DMS153 (cell line): ENCODE measurements at places on chromosomes 5 and 9.

GRCh38 chr5:144328980-144329379 lies 158.3 kb downstream of the KCTD16 start:
- DNase-seq, result no peak

DNA sequence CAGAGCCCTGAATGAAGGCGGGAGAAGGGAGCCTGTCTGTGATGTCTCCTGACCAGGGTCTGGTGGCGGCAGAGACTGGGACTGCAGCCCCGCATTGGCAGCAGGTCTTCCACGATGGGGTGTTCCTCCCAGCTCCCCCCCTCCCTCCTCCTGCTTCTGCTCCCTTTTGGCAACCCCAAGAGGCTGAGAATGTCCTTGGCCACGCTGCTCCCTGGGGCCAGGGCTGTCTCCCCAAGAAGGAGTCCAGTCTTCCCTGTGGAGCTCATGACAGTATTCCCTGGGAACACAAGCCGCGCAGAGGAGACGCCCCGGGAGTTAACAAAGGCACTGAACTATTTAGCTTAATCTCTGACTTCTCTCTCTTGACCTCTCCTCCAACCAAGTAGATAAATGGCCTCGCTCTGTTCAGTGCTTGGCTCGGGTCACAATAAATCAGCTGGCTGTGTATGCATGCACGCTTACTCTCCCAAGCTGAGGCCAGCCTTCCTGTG lies 84.0 kb upstream of the NEURL1B start:
- no peak for DNase-seq

DNA sequence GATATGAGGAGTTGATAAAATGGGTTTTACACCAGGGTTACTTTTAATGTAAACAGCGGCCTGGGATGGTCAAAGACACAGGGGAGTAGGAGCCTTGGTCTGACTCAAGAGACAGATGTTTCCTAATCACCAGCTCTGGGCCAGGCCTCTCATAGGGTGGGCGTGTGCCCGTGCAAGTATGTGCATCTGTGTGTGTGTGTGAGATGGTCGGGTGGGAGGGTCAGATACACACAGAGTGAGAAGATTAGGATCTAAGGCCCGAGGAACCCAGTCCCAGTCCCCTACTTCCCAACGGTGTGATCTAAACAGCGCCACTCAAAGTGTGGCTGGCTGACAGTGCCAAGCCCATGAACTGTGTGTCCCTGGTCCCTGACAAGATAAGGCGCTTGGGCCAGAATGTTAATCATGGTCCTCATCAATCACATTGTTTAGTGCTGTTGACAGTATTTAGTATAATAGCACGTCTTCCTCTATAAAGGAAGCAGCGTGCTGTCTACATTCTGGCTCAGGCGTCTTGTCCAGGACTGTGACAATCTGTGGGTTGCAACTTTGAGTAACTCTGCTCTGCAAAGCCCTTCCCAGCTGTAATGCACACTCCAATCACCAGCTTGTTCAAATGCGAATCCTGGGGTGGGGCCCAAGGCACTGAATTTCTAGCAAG lies 173.7 kb downstream of the DAB2IP start:
- DNase-seq, result no peak

- DNase-seq, result no peak
Measured at GRCh38 chr5:178839319-178839704, 20.4 kb upstream of the ZNF354B start.

GRCh38 chr5:73488806-73489205 lies 9.4 kb upstream of the BTF3 start:
- no peak for DNase-seq

DNA sequence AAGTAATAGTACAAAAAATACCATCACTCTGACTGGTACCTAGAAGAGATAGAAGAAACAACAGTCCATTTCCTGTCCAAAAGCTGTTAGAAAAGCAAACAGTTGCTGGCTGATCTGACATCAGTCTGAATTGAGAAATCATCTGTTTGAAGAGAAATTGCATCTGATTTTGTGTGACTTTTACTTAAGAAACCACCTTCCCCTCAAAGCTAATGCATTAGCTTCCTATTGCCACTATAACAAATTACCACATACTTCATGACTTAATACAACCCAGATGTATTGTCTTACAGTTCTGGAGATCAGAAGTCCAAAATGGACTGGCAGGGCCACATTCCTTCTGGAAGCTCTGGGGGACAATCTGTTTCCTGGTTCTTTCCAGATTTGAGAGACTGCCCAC lies 385.9 kb upstream of the TLE4 start:
- DNase-seq, result no peak

DNA sequence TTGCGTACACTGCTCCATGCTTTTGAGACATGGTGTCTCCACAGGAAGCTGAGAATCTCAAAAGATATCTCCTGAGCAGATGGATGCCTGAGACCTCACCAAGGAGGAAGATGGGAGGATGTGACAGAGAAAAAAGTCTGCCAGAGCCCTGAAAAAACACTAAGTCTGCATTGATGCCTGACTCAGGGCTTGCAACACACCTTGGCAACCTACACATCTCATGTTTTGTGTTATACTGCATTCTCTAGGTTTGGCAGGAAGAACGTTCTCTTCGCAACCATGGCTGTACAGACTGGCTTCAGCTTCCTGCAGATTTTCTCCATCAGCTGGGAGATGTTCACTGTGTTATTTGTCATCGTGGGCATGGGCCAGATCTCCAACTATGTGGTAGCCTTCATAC lies 19.2 kb downstream of the SLC22A4 start:
- DNase-seq, result no peak

DNA sequence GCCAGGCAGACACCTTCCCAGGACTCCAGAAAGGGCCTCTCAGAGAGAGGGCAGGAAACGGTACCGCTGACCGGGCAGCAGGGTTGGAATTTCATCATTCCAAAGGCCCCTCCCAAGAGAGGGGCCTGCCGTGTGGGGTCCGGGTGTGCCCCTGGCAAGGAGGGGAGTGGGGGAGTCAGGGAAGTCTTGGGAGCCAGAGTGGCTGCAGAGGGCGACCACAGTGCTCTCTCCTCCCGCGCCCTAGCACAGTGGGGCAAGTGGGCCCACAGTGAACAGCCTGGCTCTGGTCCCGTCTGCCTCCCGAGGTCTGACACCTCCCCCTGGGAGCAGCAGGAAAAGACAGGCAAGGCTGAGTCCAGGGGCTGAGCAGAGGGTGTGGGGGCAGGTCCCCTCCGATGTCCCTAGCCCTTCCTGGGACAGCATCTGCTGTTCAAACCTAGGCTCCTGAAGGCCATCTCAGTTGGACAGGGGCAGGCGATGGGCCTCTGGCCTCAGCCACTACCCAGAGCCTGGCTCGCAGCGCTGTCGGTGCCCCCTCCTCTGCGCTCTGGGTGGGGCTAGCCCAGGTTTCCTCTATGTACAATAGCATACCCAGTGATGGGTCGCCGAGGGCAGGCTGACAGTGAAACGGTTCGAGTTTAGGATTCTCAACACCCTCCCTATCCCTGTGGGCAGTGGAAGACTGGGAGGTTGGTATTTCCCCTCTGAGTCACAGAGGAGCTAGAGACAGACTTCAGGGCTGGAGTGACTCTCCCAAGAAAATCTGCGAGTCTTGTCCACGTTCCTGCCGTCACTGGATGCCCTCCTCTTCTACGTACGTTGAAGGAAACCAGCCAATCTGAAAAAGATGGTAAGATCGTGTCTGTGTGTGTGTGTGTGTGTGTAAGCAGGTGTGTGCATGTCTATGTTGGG lies 25.4 kb upstream of the SARDH start:
- DNase-seq, result no peak

GRCh38 chr9:80213613-80214012 lies 641.8 kb downstream of the TLE4 start:
- DNase-seq, result no peak

DNA sequence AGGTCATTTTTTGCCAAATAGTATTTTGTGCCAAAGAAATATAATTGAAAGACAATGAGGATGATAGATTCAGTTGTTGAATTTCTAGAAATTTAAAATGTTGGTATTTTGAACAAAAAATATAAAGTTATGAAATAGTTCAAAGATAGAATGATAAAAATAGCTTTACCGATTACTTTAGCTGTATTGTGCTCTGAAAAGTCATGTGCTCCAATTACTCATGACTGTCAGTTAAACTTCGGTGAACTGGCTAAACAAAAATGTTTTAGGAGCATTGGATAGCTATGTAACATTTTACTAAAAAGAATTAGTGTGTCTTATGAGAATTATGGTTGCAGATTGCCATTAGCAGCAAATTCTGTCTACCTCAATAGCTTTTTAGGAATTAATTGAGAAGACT lies 177.3 kb upstream of the VCAN start:
- DNase-seq, result no peak

- no peak for DNase-seq
Measured at GRCh38 chr5:14364576-14365472, 216.8 kb upstream of the OTULINL start.

- peak; percentile 3 for DNase-seq
Measured at GRCh38 chr5:133916914-133917313, 51.5 kb downstream of the C5orf15 start.

DNA sequence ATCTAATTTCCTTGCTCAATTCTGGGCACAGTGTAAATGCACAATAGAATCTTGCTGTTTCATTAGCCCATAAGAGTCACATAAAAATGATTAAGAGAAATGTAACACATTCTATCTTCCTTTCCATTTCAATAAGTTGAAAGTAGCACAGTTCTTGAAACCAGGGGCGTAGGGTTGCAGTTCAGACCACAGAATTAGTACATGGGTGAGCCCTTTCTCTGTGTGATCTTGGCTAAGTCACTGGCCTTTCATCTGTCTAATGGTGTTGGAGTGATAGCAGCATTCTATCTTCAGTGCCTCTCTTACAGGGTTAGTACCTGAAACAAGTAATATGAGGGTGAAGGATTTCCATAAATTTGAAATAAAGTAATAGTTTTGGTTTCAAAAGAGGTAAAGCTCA lies 445.3 kb upstream of the ZNF462 start:
- no peak for DNase-seq

DNA sequence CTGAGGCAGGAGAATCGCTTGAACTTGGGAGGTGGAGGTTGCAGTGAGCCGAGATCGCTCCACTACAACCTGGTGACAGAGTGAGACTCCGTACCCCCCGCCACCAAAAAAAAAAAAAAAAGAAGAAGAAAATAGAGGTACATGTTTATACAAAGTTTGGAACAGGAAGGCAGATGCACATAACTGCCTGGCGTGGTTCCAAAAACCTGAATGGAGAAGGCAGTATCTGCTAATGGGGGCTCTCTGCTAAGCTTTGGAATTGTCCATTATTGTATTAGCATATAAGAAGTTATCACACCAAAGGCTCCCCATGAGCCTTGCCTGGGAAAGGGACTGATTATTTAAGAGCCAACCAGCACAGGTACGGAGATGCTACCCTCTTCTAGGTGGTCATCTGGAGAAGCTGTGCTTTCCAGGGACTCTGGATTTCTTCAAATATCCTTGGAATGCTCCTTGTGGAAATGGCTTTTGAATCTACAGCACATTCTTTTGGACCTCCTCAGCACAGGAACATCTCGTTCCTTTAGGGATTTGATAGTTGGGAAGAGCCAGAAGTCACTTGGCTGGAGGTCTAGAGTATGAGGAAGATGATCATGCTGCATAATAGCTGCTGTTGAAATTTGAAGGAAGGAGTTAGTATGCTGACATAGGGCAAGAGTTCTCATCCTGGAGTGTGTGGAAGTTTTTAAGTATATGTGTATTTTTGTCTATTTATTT lies 42.5 kb upstream of the ABCA1 start:
- no peak for DNase-seq

DNA sequence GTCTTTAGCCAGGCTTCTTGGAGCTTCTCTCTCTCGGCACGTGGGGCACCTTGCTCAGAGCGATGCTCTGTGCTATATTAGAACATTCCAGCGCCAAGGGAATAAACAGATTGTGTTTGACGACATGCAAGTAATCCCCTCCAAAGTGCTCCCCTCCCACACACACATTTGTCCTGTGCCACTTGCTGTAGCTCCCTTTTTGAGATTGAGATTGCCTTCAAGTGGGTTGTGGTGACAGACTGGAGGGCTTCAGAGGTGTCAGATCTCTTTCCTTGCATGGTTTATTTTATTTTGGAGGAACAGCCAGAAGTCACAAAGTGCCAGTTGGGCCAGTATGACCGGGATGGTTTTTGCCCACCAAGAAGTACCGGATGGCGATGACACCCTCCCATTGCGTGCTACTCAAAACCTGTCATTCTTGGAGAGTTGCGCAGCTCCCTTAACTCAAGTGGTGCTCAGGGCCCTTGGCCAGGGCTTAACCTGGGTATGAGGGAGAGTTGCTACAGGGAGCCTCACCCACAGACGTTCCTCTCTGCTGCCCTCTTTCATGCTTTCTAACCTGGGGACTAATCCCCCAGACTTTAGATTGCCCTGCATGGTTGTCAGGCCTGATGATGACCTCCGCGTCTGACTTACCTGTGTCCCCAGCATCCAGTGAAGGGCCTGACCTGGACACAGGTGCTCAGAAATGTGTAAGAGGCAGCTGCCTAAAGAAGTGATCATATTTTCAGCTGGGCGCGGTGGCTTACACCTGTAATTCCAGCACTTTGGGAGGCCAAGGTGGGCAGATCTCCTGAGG lies 18.8 kb upstream of the RPL26L1 start:
- DNase-seq, result no peak

GRCh38 chr5:143156572-143156971 lies 246.9 kb downstream of the NR3C1 start:
- DNase-seq, result no peak

GRCh38 chr5:142959683-142960657 lies 189.8 kb downstream of the ARHGAP26 start:
- DNase-seq, result no peak

GRCh38 chr9:18463991-18464390 lies 10.0 kb upstream of the ADAMTSL1 start:
- no peak for DNase-seq

GRCh38 chr9:5389109-5389732 lies 48.5 kb downstream of the PLGRKT start:
- DNase-seq, result no peak

GRCh38 chr9:134171316-134172197 lies 7.2 kb upstream of the RNU6ATAC start:
- DNase-seq, result no peak

DNA sequence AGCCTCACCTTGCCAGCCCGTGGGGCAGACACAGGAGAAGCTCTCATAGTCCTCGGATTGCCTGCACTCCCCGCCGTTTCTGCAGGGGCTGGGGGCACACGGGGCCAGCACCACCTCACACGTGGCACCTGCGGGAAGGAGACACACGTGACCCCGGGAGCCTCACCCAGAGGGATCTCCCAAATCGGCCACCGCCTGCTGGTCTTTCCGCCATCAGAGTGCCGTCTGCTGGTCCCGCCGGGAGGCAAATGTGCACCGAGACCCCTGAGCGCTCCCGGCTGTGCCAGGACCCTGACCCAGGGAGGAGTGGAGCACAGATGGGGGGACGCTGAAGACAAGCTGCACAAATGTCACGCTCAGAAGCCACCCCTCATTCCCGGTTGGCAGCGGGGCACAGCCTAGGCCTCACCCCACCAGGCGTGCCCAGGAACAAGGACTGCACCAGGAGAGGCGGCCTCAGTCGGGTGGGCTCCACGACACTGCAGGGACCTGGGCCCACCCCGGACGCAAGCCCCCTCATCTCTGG lies 28.4 kb upstream of the SEC16A start:
- DNase-seq, result no peak

- DNase-seq, result no peak
Measured at GRCh38 chr9:22405869-22406659, 40.6 kb upstream of the DMRTA1 start.

DNA sequence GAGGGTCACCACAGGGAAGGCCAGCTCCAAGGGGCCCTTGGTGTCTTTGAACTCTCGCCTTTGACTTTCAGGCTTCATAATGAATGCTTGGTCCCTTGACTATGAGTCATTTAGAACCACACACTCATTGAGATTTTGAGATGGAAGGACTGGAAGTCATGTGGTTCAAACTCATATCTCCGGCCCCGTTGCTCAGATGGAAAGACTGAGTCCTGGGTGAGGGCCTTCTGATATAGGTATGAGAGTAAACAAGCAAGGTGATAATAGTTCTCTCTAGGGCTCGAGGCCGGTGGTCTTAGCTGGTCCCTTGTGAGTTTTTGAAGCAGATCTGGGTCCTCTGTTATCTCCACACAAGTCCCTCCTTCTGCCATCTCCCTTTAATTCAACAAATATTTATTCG lies 210.6 kb downstream of the PAX5 start:
- no peak for DNase-seq
